ENCODE measurements at places on chromosomes 5 and 9.

- DNase-seq = no peak
These were observed 38.2 kb downstream of the CPEB4 start for GRCh38 chr5:173926359-173926758.

GRCh38 chr9:17387565-17387964 lies 191.3 kb upstream of the SH3GL2 start:
- DNase-seq = no peak

- no peak for DNase-seq
These were observed 80.4 kb downstream of the LRSAM1 start for GRCh38 chr9:127531676-127532075.

GRCh38 chr5:158499892-158500418 lies 599.8 kb downstream of the EBF1 start:
- DNase-seq = no peak

Data from MM.1S (cell line).